Hematopoietic multipotent progenitor cell (in vitro differentiated cells): ENCODE measurements at places on chromosomes 1 and 21. TPM values are rescaled to one million over a fixed set of nuclear protein-coding genes. Genes with fewer than 3 reads are reported as not detected.

DNA sequence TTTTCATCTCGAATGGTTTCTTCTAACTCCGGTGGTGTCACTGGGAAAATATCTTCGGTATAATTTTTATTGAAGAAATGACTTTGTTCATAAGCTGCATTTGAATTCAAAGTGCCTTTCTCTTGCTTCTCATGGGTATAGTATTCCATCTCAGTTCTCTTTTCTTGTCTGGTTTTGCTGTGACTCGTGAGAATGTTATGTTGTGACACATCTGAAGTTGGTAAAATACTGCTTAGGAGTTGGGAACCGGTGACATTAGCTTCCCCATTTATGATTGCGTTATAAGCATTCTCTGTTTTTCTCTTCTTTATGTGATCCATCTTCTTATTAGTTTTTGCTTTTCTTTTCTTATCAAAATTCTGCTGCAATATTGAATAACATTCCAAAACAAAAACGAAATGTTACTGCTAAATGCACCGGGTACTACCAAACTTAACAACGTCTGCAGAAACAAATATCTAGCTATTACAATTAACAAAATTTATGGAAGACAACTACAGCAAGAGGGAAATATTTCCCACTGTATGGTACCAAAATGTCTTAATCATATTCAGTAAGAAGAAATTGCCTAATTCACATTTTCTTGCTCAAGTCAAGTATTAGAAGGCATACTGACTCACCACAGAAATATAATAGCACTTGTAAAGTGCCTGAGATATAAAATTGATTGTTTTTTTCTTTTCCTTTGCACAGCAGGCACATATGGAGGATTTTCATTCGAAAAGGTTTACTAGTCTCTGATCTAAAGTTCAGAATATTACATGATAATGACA, 15.5 kb downstream of the LRIF1 start:
- no peak for DNase-seq

DNA sequence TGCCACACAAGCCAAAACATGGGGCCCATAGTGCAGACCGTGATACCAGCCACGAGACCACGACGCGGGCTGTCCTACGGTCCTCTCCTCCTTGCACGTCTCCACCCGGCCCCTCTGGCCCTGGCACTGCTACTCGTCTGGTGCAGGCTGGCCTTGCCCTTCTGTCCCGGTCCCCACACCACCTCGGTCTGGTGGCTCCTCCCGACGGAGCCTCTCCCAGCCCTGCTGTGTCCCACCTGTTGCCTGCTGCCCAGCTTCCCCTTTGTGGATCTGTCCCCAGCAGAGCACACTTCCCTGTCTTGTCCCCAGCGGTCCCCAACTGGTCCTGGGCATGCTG, 50.5 kb downstream of the MORN1 start:
- DNase-seq, result no peak

DNA sequence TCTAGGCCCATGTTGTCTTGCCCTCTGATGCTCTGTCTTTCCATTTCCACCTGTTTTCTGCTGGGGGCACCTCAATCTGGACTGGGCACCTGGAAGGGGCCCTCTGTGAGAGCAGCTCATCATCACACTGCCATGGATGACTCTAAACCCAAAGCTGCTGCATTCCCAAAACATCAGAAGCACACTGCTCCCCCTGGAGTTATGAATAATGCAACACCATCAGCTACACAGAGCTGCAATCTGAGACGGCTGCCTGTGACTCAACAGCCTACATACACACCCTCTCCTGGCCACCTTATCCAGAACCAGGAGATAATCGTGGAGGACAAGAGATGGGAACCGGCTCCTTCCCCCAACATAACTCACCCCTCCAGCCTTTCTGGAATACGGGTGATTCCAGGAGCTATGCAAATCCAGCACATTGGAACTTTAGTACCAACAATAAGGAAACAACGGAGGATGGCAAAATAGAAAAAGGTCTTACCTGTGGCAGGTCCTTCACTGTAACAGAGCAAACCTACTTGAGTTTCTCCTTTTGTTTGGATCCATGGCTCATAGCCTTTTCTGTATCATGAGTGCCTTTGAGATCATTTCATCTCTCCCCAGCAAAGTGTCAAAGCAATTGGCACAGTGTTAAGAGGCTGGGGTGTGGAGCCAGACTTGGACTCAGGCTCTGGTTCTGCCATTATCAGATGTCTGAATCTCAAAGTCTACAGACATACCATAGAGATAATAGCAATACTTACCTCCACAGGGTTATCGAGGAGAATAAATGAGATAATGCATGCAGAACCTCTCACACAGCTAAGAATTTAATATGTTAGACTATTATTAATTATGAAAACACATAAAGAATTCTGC, 29.3 kb downstream of the AK2 start:
- DNase-seq, result peak; percentile 49

DNA sequence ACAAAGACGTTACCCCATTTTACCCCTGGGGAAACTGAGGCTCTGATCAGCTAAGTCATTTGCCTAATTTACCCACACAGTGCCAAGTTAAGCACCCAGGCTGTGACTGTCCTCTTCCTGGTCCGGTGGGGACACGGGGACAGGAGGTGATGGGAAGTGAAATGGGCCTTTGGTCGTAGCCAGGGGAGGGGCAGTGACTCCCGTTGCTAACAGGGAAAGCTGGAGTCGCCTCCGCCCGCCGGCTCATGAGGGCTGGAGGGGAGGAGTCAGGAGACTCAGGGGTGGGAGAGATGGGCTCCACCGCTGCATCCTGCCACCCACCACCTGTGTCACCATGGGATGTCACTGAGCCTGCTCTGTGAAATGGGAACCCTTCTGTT, 139.3 kb downstream of the PGBD5 start:
- DNase-seq, result no peak

The ANXA9 gene
- 0.54 TPM for total RNA-seq

The LCE3E gene
- not detected for total RNA-seq

The S100A12 gene
- total RNA-seq, result 4.8 TPM

The LAX1 gene
- total RNA-seq, result 1.3 TPM

- no peak for DNase-seq
These were observed 187.7 kb downstream of the TRABD2B start for GRCh38 chr1:47809301-47810084.

The CORT gene
- 0.27 TPM for total RNA-seq

DNA sequence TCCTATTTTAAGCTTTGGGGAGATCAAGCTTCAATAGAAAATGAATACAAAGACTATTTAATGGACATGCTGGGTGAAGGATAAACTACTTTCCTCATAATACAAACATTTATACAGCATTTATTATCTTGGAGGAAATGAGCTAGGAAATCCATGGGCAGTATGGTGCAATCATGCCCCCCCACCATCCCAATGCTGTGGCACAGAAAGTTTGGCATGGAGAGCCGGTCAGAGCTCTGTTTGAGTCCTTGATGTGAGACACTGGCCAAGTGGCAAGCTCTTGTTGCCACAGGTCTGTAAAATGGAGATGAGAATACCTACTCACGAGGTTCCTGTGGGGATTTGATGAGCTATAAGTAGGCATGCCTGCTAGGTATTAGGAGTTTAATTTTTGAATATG, 120.6 kb downstream of the MAB21L3 start:
- no peak for DNase-seq

GRCh38 chr1:165856606-165857005, 29.2 kb downstream of the UCK2 start:
- DNase-seq, result no peak

The AQP10 gene
- 0.54 TPM for total RNA-seq

The C1orf141 gene
- total RNA-seq, result not detected

DNA sequence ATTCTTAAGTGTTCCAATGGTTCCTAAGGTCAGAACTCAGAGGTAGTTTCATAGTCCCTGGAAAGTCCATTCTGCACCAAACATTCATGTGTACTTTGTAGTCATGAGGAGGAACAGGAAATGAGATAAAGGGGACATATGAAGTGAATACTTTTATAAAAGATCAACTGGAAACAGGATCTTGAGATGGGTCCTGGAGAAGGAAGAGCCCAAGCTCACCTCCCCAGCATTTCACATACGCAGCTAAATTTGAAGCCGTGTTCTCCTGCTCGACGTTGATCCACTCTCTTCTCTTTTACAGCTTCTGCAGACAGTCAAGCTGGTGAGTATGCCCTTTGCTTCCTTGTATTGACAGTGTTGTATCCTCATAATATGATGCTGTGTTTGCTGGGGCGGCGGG, 429 bp downstream of the FCGR2A start:
- DNase-seq, result no peak

- no peak for DNase-seq
These were observed 16.5 kb downstream of the DYRK1A start for GRCh38 chr21:37383086-37383485.

DNA sequence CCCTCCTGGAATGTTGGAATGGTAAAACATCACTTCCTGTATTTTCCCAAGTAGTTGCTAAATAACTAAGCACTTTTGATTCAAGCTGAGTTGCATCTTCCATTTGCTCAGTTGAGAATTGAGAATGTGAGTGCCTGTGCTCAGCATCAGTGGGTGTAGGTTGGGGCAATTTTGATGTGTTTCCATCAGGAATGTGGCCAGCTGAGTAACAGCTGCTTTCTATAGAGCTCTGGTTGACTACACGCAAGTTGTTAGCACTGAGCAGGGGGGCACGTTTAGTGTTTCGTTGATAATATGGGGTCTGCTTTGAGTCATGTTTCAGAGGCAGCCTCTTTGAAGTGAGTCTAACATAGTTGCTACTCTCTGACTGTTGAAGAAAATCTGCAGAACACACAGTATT, 41.5 kb downstream of the LRRC53 start:
- DNase-seq, result no peak

GRCh38 chr1:58065520-58065919, 481.0 kb downstream of the OMA1 start:
- peak; percentile 33 for DNase-seq

GRCh38 chr1:162632698-162633080, 425 bp downstream of the DDR2 start:
- no peak for DNase-seq

- DNase-seq, result no peak
These were observed 17.8 kb downstream of the AMPD2 start for GRCh38 chr1:109637446-109637845.

DNA sequence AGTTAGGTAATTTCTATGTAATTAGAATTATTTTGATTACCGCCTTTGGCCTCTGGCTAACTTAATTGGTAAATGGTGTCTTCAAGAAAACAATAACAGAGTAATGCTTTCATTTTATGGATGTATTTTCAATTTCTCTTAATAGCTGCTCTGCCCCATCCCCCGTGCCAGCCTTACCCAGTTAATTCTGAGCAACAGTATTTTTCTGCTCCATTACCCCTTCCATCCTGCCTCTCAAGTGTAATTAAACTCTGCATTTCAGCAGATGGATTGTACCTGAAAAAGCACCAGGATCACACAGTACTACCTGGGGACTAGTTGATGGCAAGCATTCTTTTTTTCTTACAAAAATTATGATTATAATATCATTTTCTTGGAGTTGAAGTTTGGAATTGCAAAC, 104.2 kb downstream of the KIAA0319L start:
- DNase-seq, result no peak

GRCh38 chr1:14323568-14324247, 274.8 kb upstream of the KAZN start:
- no peak for DNase-seq

DNA sequence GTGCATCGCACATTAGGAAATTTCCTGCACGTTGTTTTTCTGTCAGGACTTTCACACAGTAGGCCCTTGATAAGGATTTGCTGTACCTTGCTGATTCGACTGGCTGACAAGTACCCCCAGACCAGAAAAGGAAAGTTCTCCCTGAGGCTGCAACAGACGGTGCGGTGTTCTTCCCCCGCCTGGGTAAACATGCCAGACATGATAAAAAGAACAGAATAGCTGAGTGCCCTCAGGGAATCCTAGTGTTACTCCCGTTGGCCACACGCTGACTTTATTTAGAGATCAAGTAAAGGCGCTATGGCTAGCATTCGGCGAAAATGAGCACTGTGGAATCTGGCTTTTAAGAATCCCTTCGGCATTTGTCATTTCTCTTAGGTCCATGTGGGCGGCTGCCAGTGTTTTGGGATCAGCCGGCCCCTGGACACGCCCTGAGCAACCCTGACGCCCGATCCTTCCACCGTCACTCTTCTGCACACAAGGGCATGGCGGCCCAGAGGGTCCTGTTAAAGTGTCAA, 607.7 kb downstream of the KIF26B start:
- DNase-seq, result no peak

DNA sequence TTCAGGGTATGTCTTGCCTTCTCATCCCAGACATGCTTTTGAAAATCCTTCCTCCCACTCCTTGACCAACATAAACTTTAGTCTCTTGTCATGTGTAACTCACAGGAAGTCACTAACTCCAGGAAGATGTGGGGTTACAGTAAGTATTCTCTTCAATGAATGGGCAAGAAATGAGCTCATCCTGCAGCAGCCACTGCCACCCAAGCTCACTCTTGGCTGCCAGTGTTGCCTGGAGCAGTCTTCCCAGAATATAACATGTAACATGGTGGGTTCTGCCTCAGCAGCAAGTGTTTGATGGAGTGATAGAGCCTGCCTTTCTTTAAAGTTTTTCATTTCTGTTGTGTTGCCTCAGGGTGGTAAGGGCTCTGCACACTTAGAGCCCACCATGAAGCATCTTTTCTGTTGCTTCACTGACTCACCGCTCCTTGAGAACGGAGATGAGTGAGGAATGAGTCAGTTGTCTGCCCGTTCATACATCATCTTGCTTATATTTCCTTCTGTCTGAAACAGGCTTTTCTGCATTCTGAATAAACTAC, 187.0 kb downstream of the TPR start:
- DNase-seq, result no peak

DNA sequence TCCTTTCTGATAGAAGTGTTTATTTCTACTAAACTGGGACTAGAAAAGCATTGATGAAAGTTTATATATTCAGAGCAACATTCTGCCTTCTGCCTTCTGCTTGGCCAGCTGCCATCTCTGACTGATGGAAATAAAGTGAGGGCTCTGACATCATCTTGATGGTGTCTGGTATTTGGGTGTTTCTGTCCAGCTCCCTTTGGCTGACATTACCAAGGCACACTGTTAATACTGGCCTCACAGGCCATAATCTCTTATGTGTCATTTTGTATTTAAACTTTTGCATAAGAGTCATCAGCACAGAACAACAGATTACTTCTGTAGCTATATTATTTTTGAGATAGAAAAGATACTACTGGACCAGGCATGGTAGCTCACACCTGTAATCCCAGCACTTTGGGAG, 216.9 kb downstream of the RYR2 start:
- no peak for DNase-seq

The PLA2G2A gene
- total RNA-seq, result not detected

The OR6N1 gene
- total RNA-seq, result not detected

GRCh38 chr1:15260418-15261154, 13.6 kb downstream of the FHAD1 start:
- DNase-seq, result no peak

DNA sequence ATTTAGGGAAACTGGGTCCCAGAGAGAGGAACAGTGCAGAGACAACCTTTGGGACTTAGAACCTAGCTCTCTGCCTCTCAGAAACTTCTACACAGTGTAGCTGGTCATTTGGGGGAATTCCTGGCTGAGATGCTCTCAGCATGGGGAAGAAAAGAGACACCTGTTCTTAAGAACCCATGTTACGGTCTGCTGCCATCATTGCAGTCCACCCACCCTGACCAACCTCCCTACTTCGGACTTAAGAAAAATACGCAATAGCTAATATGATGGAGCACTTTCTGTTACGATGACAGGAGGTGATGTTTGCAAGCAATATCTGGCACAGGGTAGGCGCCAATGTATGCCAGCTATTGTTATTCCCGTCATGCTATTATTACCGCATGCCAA, 177.9 kb downstream of the IGSF21 start:
- DNase-seq, result no peak

The CHML gene
- 14.0 TPM for total RNA-seq

The PRDM15 gene
- 13.5 TPM for total RNA-seq
